Foreskin melanocyte (primary cell): ENCODE measurements at places on chromosomes 1 and 21.
A peak's percentile ranks its signal among the peaks of the same experiment; 100 is the strongest.

DNA sequence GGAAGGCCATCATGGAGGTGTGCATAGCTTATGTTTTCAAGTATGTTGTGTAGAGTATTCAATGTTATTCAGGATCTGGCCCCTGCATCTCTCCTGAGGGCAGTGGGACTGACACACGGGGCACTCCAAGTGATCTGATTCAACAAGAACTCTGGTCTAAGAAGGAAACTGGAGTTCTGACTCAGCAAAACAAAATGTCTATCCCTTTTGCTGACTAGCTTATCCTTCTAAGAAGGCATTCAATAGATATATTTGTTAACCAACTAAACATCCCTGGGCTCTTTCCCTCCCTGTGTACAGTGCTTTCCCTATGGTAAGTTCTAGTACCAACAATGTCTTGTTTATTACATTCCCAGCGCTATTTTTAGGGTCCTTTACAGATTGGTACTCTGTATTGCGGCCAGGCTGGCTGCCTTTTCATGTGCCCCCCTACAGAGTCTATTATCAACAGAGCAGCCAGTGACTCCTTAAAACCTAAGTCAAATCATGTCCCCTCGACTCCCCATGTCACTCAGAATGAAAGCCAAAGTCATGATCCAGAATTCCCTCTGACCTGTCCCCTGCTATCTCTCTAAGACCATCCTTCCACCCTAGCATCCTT, 304.9 kb downstream of the KCNH1 start:
- peak; percentile 83 for DNase-seq

GRCh38 chr1:42931911-42932422, 26.7 kb downstream of the SLC2A1 start:
- DNase-seq, result no peak

DNA sequence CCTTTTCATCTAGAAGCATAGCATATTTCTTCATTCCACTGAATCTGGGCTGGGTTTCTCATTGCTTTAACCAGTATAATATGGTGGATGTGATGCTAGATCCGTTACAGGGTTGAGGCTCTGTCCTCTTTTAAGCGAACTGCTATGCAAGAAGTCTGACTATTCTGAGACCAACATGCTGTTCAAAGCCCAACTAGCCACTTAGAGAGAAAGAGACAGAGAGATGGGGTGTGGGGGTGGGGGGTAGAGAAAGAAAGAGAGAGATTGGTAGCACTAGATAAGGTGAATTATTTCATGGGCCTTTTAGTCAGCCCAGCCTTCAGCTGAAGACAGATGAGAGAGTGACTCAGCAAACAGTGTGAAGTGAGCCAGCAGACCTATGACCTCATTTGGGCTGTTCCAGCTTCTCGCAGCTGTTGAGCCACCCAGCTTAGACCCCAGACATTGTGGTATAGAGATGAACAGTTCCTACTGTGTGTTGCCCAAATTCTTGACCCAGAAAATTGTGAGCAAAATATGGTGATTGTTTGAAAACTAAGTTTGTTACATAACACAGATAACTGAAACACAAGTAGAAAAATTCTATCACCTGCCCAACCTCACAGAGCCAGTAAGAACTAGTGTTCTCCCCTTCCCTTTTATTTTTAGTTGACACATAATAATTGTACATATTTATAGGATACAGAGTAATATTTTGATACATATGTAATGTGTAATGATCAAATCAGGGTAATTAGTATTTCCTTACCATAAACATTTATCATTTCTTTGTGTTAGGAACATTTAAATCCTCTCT, 40.7 kb upstream of the PRKACB start:
- DNase-seq, result no peak

- DNase-seq, result no peak
These were observed 322 bp downstream of the DCLRE1B start for GRCh38 chr1:113905435-113905861.

DNA sequence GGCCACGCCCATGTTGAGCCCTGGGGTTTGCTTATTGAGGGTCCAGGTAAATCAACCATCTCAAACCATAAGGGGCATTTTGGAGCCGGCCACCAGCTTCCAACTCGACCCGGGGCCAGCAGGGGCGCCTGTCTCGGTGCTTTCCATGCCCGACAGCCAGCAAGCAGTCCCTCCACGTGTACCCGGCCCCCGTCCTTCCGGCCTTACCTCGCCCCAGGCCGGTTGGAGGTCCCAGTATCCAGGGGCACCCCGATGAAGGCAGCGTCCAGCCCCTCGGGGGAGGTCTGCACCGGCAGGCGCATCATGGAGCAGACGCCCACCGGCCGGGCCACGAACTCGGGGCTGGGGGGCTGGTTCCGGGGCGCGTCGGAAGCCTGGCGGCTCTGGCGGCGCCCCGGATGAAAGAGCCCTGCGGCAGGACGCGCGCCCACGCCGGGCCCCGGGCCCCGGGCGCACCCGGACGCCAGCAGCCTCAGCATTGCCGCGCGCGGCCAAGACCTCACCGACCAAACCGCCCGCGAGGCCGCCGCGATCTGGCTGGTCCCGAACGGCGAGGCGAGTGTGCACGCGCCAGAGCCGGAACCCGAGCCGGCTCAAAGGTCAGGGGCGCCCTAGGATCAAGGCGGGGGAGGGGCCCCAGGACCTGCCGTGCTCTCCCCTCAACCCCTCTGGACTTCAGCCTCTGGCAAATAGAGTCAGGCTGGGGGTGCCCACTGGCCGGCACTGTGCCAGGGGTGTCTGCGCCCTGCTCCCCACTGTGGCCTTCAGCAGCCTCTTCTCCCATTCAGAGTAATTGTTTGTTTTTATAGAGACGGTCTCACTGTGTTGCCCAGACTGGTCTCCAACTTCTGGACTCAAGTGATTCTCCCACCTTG, at the start of gene AGMAT:
TSS of gene AGMAT (minus strand) at position 563 of the 875 bp plus-strand sequence. CDS start at position 479, 84 bp downstream.
- DNase-seq, result no peak

- DNase-seq, result no peak
These were observed 40.1 kb downstream of the LAMC1 start for GRCh38 chr1:183063349-183063748.

DNA sequence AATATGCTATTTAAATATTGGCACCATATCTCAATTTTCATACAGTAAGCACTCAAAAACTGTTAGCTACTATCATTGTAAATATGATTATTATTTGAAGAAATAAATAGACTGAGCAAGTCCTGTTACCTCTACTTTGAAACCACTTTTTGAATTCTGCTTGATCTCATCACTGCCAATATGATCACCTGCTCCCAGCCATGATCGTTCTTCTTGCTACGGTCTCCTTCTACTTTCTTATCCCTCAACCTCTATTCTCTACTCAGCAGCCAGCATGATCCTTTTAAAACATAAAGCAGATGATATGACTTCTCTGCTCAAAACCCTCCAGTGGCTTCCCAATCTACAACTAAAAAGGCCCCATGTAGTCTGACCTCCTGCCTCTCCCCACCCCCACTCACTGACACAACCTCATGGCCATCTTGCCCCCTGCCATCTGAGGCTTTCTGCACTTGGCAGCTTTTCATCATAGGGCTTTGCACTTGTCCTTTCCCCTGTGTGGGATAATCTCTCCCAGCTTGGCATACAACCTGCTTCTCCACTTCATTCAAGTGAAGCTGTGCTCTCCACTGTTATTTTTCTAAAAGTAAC, 27.2 kb downstream of the CD34 start:
- no peak for DNase-seq

GRCh38 chr1:228172591-228173527, 7.3 kb downstream of the IBA57 start:
- no peak for DNase-seq

DNA sequence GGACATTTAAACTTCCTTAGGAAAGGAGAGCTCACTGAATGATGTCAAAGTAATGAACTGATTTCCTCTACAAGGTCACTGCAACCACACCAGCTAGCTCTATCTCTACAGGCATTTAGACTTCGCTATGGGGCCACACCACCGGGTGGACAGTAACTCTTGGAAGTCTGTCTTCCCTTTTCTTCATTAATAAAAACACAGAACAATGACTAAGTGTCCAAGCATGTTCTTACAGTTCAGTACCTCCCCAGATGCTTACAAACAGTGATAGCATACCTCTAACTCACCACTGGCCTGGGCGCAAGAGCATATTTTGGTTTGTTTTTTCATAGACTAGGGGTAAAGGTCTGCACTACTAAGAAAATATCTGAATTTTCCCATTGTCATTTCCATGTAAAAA, 54.6 kb downstream of the SIM2 start:
- no peak for DNase-seq

DNA sequence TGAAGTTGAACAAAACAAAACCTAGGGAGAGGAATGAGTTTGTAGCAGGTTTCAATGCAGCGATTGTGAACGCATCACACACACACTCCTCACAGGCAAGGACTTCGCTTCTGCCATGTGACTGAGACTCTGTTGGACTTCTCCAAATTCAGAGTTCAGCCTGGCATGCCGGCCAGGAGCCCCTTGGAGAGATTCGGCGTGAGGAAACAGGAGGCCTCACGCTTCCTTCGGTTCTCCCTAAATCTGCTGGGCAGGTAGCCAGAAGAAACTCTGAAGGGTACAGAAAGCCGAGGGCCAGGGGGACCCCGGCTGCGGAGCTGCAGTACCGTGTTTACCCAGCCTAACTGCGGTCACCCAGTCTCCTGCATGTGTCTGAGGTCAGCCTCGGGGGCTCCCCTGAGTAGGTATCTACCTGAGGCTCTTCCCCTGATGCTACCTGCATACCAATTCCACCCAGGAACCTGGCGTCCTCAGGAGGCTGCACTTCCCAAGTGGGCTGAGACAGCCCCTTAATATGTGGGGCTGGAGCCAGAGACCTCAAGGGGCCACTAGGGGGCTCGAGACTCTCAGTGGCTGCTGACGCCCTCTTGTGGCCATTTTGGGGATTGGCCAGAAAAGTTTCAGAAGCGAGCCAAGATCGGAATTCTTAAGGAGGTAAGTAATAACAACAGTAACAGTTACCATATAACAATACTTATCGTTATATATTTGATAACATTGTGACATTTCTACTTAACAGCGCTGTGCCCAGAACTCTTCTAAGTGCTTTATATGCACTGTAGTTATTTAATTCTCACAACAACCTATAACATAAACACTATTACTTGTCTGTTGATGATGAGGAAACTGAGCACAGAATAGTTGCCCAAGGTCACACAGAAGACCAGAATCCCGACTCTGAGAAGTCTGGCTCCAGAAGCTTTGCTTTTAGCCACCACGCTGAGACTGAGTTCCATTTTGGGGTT, 2.7 kb upstream of the ANXA9 start:
- peak; percentile 67 for DNase-seq

- no peak for DNase-seq
These were observed 23.8 kb downstream of the FH start for GRCh38 chr1:241495741-241496140.

DNA sequence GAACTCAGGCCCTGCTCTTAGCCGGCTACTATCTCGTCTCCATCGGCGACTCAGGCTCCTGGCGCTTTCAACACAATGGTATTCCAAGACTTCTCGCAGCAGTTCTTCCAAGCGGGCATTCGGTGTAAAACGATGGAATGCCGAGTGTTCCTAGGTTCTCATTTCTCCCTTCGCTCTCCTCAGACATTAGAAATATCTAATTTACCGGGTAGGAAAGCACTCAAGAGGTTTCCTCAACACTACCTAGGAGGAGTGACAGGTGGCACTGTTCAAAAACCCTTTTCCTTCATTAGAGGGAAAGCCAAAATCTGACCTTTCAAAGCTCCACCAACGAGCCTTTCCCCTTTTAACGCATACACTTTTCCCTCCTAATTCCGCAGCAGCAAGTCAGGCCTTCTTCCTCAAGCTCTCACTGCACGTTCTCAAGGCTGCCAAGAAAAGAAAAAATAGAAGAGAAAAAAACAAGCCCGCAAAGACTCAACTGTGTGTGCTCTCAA, 601 bp downstream of the UBE2G2 start:
- DNase-seq, result no peak

DNA sequence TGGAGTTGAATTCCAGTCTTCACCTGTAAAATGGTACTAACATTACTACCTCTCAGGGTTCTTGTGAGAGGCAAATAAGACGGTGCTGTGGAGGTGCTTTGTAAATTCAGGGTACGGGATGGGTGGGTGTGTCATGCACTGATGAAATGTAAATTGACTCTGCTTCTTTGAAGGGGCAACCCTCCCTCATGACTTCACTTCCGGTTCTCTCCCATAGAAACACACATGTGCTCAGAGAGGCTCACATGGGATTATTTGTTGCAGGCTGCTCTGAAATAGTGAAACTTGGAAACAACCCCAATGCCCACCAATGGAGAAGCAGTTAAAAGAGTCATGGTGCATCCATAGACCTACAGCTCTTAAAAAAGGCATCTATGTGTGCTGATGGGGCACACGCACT, 44.9 kb upstream of the SCMH1 start:
- DNase-seq, result no peak

DNA sequence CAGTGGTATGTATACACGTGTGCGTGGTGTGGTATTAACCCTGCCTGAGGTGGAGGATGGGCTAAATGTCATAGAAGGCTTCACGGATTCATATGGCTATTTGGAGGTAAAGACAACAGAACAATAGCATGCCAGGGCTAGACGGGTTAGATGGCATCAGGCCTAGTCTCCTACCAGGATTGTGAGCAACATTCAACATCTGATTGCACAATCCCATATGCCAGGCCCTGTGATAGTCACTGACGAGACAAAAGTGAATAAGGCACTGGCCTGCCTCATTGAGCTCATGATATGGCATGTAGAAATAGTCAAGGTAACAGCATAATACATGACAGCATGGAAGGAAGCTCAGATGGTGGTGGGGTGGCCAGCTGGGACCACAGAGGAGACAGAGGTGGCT, 167.1 kb upstream of the BEND5 start:
- DNase-seq, result no peak

DNA sequence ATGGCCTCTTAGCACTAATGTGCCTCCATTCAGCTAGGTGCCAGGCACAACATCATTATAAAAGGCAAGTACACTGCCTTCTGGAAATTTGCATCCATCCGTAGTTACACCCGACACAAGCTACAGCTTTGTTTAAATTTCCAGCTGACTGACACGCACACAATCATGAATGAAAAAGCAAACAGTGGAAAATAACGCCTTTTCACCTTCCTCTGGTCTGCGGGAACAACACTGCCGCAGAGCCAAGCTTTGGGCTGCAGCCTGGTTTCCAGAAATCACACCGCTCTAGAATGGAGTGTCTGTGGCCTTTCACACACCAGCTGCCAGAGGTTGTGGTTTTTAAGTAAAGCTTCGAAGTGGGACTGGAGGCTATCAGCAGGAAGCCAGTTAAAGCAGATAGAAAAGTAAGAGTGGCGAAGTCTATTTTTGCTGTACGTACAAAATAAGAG, 142.8 kb upstream of the COA6 start:
- no peak for DNase-seq

- DNase-seq, result no peak
These were observed 7.0 kb downstream of the ALDH4A1 start for GRCh38 chr1:18895317-18895716.

GRCh38 chr1:39720094-39720999, 18.3 kb upstream of the PPIE start:
- peak; percentile 42 for DNase-seq

DNA sequence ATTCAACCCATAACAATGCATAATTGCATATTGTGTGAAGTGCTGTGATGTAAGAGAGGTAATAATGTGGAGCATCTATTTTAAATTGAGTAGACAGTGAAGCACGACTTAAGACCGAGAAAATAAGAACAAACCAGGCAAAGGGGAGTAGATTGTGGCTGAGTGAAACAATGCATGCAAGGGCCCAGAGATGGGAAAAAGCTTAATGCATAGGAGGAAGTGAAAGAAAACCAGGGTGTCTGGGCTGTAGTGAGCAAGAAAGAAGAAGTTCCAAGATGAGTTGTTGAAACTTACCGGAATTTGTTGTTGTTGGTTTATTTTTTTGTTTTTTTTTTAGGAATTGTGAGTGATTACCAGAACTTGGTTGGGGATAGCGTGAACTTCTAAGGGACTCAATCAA, 104.7 kb downstream of the SNX7 start:
- DNase-seq, result no peak
